ENCODE measurements at places on chromosomes 6 and 20.

DNA sequence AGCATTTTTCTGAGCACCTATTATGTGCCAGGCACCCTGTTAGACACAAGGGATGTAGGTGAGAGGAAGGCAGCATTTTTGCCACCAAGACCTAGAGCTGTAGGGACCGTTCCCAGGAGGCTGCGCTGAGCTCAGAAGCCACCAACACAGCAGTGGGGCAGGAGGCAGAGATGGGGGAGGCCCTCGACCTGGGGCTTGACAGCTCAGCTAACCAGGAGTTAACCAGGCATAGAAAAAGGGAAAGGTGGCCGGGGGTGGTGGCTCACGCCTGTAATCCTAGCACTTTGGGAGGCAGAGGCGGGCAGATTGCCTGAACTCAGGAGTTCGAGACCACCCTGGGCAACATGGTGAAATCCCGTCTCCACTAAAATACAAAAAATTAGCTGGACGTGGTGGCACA is 29.5 kb downstream of the KIF25 start:
- no peak for DNase-seq

DNA sequence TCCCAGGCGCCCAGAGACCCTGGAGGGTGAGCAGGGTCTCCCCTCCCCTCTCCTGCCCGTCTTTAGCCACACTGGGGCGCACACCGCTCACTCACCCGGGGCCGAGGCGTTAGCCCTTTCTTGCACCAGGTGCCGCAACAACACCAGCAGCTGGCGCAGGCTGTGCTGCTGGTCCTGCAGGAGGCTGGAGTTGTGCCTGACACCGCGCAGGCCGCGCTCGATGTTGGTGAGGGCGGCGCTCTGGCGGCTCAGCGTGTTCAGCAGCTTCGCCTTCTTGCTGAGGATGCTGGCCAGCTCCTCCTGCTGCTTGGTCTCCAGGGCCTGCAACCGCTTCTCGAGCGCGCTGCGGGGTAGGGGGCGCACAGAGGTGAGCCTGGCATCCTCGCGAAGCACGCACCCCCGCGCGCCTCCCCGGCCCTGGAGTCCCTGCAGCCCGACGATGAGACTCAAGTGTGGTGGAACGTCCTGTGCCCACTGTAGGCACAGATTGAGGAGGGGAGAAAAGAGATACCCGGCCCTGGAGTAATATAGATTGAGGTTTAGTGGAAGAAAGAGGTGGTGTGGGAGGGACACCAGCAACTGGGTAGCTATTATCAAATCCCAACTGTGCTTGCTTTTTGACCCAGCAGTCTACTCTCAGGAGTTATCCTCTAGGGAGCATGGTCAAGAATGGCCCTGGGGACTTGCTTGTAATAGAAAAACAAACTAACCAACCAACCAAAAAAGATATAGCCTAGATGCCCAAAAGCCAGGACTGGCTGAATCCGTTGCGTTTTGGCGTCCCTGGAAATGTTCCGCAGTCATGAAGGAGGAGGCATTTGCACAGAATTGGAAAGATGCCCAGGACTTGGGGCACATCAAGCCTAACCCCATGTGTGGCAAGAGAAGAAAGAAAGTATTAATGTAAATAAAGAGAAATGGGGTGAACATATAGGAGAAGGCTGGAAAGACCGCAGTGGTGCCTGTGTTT is 30.9 kb downstream of the ANGPT4 start:
- DNase-seq, result no peak

DNA sequence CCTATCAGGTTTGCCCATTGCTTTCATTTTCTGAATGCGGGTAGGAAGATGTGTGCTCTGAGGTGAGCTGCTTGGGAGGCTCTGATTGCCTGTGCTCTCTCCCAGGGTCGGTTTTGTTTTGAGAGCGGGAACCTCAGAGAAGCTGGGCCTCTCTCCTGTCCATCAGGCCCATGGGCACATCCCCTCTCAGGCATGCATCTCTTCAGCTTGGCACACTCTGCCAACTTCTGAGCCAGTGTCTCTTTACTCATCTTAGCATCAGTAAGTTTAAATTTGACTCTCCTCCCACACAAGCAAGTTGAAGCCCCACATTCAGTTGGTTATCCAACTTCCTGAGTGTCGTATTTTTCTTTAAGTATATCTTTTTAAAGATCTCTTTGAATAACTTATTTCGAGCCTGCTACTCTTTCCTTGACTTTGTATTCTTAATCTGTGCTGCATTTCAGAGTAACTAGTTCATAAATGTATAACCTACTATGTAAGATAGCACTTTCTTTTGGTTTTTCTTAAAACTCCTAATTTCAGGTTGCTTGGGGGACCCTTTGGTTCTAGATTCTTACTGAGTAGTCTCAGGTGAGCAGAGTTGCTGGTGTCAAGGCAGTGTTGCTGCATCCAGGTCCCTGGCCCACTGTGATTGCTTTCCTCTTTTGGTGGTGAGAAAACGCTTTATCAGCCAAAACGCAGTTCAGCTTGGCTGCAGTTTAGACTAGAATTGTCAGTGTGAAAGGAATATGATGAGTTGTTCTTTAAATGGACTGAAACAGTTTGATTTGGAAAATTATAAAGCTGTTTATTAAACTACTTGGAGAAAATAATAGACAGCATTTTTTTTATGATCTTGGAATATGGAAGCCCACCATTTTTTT is 54.8 kb downstream of the SNX9 start:
- no peak for DNase-seq

GRCh38 chr20:44724423-44725091 is 9.4 kb downstream of the CCN5 start:
- DNase-seq, result no peak

GRCh38 chr6:135710042-135710441 is 141.5 kb upstream of the PDE7B start:
- no peak for DNase-seq

DNA sequence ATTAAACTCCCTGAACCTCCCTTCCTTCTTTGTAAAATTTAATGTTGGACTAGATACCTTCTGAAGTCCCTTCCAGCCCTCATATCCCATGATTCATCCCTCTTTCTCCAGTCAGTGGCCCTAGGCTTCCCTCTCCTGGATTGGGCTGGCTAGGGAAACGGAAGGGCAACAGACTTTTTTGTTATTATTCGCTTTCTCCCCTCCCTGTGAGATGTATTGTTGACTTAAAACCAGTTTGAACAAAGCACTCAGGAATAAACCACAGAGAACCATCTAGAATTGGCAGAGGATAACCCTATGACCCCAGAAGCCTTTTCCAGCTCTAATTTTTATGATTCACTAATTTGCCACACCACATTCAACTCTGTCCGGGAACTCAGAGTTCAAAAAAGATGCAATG is 239.7 kb upstream of the SUPT3H start:
- DNase-seq, result no peak

All from activated CD8-positive, alpha-beta memory T cell treated with anti-CD3 and anti-CD28 coated beads for 1 hour (primary cell).